ENCODE measurements at places on chromosomes 3 and 15.
A peak's percentile ranks its signal among the peaks of the same experiment; 100 is the strongest.

DNA sequence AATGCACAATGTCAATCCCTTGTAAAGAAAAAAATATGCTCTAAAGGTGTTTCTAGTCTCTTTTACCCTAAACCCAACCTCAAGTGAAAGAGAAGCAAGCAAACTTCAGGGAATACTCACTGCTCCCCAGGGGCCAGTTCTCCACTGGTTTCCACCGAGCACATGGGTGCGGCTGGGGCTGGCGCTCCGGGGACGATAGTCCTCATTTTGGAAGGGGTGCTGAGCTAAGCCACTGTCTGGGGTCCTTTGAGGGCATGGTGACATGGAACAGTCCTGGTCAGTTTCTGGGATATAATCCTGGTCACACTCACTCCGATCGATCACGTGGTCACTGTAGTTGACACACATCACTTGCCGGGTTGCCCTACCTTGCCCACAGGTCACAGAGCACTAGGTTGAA lies 86.0 kb downstream of the ADAMTS9 start:
- no peak for DNase-seq

DNA sequence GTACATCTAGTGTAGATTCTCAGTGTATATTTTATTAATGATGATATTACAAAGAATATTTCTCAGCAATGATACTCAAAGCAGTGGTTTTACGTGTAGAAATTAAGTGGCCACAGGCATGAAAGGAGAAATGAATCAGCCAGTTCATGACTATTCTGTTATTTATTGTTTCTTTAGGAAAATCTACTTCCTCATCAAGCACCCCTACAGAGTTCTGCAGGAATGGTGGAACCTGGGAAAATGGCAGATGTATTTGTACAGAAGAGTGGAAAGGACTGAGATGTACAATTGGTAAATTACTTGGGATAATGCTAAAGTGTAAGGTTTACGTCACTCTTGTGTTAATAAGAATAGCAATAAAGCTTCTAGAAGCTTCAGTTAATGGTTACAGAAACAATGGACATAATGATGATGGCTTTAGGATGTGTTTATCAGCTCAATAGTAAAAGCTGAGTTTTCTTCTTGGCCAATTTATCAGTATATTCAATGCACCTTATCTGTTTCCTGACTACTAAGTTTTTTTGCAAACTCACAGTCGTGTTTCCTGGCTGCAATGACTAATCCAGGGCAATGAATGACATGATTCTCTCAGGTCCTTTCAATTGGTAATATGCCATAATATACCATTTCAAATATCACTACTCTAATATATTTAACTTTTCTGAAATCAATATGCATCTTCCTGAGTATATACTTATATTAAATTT lies 20.2 kb downstream of the ADGRG7 start:
- DNase-seq, result no peak

- no peak for DNase-seq
Measured at GRCh38 chr15:70762469-70763119, 764 bp downstream of the UACA start.

DNA sequence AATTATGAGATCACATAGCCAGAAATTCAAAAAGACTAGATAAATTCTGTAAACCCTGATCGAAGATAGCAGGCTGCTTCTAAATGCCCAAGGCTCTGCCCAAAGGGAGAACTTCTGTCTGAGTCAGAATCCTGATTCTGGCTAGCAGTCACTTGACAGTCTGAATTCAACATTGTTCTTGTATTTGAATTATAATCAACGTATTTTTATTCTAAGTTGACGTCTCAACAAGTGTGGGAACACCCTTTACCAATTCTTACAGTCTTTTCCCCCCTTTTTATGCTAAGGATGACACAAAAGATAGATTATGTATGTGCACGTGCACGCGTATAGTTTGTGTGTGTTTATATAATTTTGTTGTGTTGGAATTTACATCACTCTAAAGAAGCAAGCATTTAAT lies 552.8 kb downstream of the NAALADL2 start:
- DNase-seq, result no peak

- no peak for DNase-seq
Measured at GRCh38 chr3:134974624-134975023, 179.6 kb downstream of the EPHB1 start.

- no peak for DNase-seq
Measured at GRCh38 chr15:44450172-44450571, 22.7 kb downstream of the CTDSPL2 start.

DNA sequence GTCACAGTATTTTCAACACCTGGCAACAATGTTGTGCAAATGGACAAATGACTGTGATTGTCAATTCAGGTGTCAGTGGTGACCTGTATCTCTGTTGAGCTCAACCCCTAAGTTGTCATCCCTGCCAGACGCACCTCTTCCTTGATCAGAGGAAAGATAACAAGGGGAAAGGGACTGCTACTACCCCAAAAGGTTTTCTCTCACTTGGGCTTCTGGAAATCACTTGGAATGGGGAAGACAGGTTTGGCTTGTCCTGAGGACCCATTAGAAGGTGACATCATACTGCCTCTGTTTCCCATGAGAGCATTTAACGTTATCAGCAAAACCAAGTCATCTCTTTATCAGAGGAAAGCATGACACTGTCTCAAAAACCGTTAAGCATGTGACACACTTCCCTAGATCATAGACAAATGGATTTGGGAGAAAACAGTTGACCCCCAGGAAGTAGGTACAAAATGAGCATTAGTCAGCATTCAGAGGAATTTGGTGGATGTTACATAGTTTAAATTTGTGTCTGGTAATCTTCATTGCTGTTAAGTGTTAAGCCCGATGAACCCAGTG lies 769.5 kb downstream of the GRM7 start:
- DNase-seq, result no peak

DNA sequence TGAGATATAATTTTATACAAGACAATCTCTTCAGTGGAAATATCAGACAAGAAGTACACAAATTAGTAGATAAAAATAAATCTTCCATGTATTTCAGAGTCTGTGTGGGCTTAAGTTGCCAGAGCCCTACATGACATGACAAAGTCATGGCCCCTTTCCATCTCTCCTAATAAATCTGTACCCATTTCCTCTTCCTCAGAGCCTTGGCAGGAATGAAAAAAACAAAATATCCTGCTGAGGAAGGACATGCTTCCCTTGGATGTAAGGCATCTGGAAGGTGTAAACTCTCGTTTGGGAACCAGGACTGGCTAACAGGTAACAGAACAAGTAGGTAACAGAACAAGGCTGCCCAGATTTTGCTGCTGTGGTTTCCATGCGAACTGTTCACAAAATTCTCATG lies 148.1 kb downstream of the SNRK start:
- DNase-seq, result no peak

DNA sequence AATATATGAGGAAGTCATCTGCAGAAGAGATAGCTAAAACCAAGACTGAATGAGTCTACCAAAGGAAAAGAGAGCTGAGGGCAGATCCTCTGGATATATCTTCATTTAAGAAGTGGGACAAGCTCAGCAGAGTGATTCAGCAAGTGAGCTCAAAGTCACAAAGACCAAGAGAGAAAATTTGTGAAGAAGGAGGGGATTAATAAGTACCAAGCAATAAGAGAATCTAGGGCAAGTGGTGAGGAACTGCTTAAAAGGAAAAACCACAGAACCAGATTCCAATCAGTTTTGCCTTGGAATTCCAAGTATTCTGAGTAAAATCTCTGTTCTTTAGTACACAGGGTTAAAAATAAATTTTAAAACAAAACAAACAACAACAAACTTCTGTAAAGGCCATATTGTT lies 3.6 kb downstream of the EHHADH start:
- DNase-seq, result no peak

DNA sequence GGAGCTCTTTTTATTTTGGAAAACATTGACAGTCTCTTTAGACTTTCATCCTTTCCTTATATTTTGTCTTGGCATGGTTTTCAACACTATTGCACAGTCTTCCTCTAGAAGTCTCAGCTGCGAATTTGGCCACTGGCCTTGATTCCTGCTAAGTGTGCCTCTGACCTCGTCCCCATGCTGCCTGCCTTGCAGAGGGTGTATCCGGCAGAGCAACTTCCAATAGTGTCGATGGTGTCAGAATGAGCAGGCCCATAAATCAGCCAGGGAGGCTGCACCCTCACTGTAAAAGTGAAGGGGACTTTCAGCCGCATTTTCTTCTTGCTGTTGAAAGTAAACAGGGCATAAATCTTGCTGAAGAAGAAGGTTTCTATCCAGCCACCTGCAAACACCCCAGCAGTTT lies 336.7 kb upstream of the TRIM42 start:
- DNase-seq, result no peak

DNA sequence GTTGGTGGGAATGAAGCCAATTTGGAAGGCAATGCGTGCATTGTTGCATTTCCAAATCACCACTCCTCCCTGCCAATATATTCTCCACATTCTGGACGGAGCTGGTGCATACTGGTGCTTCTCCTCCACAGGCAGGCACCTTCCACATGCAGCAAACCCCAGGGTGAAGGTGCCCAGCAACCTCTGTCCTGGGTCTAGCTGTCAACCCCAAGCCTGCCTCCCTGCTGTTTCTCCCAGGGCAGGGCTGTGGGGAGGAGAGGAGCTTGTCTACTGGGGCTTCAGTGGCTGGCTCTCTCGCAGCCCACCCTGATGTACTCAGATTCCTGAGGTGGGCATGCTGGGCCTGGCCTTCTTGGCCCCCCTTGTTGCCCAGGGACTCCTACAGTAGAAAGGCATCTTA lies 20.1 kb downstream of the GASK1A start:
- no peak for DNase-seq

DNA sequence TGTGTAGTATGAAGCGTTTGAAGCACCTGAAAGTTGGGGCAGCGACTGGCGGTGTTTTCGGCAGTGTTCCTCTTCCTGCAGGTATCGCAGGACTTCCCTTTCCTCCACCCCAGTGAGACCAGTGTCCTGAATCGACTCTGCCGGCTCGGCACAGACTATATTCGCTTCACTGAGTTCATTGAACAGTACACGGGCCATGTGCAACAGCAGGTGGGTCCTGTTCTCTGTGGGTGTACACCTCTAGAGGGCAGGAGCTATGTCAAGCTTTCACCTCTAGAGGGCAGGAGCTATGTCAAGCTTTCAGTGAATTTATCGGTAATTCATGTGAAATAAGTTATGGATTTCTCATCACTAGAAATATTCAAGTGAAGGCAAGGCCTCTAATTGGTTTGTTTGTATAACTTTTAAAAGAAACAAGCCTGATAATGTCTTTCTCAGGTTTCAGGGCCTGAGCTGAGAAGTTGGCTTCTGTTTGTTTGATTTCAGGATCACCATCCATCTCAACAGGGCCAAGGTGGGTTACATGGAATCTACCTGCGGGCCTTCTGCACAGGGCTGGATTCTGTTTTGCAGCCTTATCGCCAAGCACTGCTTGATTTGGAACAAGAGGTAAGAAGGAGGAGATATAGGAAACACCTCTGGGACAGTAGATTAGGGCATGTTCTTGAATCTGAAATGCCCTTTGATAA lies 5.3 kb downstream of the TUBGCP4 start:
- no peak for DNase-seq

DNA sequence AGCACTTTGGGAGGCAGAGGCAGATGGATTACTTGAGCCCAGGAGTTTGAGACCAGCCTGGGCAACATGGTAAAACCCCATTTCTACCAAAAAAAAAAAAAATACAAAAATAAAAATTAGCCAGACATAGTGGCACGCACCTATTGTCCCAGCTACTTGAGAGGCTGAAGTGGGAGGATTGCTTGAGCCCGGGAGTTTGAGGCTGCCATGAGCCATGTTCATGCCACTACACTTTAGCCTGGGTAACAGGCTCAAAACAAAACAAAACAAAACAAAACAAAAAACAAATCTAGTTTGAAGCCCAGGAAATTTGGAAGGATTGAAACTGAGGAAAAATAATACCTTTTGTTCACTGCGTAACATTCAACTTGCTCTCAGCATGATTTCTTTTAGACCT lies 16.6 kb downstream of the TMOD3 start:
- DNase-seq, result no peak

DNA sequence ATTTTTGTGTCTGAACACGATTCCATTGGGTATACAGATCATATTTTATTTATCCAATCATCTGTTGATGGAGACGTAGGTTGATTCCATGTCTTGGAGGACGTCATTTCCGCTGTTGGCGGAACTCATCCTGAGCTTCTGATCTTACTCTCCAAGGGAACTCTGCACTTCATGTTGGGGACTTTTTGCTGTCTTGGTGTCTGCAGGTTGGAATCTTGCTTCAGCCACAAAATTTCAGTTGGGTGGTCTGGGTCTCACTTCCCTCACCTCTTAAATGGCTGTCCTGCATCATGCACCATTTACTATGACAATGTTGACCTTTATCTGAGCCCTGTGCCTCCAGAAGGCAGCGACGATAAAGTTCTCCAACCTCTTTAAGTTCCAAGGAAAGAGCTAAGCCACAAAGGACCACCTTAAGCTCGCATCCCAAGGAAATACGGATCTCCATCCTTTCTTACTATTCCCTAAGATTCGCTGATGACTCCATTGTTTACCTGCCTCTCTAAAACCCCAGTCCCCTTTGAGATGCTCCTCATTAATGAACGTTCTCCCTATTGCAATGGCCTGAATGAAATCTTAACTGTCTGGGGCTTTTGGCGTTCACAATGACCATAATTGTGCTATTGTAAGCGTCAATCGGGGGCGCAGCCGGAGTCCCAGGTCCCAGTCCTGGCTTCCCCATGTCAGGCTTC lies 23.1 kb upstream of the RNU6-1 start:
- no peak for DNase-seq

DNA sequence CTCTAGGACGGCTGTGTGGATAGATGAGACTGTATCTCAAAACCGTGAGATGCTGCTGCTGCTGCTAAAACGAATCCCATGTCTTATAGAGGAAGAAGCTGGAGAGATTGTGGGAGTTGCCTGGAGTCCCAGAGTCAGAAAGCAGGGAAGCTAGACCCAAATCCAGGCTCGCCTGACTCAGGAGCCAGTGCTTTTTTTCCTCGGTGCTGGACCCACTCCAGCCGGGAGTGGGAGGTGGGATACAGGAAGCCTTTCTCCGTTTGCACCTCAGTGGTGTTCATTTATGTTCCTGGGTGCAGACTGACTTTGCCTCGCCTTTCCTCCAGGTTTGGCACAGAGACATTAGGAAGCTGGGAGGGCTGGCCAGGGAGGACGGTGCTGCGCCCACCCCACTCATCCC lies 150.9 kb upstream of the LINGO1 start:
- no peak for DNase-seq

DNA sequence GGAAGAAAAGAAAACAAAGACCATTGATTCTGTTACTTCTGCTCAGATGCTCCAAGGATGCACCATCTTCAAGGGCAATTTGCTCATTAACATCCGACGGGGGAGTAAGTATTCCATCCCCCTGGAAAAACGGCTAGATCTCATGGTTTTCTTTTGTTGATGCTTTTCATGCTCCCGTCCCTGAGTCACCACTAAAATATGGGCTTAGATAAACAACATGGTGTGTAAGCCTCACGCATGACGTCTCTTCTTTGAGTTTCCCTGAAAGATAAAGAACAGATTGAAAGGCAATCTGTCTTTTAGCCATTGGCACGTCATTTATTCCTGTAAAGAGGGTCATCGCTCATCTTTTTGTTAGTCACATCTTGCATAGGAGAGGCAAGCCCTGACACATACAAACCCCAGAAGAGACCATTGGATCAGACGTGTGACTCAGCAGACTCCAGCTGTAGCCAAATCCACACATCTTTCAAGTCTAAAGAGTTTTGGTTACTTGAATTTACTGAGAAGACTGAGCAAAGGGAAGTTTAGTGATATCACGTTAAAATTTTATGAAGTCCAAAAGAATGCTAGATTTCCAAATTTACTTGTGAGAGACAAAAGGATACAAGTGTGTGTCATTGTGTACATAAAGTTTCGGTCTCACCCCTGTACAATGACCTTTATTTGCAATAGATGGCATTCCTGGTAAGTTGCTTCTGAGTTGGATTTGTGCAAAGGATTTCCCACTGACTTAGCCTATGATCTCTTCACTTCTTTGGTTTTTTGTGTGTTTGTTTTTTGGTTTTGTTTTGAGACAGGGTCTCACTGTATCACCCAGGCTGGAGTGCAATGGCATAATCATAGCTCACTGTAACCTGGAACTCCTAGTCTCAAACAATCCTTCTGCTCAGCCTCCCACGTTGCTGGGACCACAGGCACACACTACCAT lies 110.5 kb downstream of the PGPEP1L start:
- peak; percentile 99 for DNase-seq

Data from non-pigmented ciliary epithelial cell (primary cell).